ENCODE measurements at places on chromosomes 2 and 18.

- DNase-seq, result no peak
Observed at GRCh38 chr18:41113885-41114482, 841.0 kb upstream of the PIK3C3 start.

GRCh38 chr2:119263656-119264055 is 40.0 kb downstream of the STEAP3 start:
- no peak for DNase-seq

DNA sequence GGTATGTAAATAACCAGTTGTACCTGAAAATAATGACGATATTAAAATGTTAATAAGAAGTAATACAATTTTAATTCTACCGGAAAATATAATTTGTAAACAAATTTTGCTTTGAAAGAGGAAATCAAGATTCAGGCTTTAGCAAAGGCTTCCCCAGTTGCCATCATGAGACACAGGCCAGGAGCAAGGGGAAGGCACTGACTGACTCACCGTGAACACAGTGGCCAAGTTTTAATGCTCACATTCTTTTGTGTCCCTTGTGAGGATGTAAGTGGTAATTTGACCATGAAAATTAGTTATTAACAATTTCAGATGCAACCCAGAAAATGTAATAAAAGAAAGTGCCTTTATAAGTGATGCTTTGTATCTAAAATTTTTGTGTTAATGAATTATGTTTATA is 164.1 kb downstream of the GREB1L start:
- DNase-seq, result no peak

- DNase-seq, result no peak
Observed at GRCh38 chr2:86323273-86324021, 14.0 kb downstream of the REEP1 start.

- DNase-seq, result no peak
Observed at GRCh38 chr2:9762941-9763340, 80.3 kb upstream of the TAF1B start.

- DNase-seq, result no peak
Observed at GRCh38 chr2:24259316-24259715, 84.5 kb downstream of the FAM228A start.

DNA sequence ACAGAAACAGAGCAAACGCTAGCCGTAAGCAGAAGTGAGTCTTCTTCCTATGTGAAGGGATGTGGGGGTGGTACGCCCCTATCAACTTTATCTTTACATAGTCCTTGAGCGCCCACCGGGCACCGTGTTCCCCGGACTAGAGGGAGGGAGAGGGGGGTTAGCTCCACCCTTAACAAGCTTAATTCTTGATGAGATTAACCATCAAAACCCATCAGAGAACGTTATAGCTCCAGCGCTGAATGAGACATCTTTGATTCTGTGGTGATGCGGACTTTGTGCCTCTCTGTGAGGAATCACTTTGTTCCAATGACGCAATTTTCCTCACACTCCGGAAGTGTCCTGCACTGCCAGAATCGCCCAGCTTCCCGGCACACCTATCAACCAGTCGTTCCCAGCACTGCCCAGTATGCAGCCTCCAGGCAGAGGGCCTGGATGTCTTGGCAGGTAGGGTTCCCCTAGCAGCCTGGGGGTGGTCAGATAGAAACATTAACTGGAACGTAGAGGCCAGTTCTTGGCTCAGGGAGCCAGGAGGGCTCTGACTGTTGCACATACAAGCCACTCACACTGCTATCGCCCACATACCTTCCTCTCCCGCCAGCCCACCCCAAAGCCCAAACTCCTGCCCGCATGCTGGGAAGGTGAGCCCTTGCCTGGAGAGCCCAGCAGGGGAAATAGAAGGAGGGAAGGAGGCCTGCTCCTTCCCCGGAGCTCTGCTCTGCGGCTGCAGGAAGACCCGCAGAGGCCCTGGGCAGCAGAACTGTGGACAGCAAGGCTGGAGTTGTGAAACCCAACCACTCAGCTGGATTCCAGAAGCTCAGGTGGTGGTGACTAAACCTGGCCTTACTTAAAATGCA is 1.9 kb upstream of the ODC1 start:
- no peak for DNase-seq

DNA sequence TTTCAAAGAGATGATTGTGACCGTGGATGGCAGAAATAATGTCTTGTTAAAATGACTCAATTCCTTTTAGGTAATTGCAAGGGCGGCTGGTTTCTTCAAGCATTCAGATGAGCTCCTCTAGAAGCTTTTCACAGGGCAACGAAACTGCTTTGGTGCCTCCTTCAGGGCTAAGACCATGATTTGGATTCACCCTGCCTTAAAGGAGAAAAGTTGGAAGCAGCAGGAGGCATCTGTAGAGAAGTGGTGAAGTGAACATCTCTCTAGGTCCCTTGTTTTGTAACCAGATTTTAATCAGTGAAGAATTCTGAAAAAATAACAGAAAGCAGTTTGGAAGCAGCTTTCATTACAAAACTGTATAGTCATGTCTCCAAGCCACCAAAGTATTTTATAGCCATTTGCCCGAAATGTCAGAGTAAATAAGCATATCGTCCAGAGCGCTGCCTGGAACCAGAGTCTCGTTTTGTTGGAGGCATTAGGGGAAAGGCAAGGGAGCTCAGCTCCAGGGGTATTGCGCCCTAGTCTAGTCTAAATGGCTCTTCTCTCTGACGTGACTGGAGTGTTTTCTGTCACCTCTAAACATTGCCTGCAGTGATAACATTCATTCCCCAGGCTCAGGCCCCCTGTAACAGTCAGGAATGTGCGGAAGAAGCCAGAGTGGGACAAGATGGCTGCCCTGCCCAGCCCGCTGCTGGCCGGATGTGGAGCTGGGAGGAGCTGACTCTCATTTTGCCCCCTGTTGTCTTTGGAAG is 57.8 kb upstream of the ITGB6 start:
- DNase-seq, result no peak
